GM13977 (cell line): ENCODE measurements at places on chromosomes 7 and 10.

GRCh38 chr10:93568105-93568390 is 1.6 kb downstream of the FFAR4 start:
- no peak for DNase-seq

- peak; percentile 8 for DNase-seq
Observed at GRCh38 chr7:12635830-12636229, 51.6 kb upstream of the ARL4A start.

DNA sequence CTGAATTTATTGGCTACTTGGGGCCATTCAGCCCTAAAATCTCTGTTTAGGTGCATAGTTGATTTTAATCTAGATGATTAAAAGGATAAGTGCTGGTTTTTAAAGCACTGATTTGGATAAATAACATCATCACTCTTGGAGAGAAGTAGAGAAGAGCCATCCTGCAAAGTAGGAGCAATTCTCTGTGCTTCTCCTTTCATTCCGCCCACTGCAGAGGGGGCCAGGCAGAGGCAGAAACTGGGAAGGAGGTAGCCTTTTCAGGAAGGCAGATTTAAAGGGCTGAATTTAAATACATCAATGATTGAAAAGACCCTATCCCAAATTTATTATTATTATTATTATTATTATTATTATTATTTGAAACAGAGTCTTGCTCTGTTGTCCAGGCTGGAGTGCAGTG is 14.1 kb downstream of the MAP3K8 start:
- no peak for DNase-seq

DNA sequence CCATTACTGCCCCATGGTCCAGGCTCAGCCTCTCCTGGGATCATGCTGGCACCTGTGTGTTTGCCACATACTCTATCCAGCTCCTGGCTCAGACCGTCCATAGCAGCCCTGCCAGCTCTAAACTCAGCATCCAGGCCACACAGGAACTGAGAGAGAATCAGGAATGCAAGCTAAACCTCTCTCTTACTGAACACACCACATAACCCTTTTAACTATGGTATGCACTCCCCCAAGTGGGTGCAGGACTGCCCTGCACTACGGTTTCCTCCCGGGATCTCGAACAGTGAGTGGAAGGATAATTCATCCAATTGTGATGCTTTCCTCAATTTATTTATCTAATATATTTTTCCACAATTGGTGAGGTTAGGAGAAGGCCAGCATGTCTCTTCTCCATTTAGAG is 17.1 kb upstream of the ZNF800 start:
- no peak for DNase-seq

GRCh38 chr10:43437141-43437870 is 395 bp downstream of the ZNF487 start:
- DNase-seq, result peak; percentile 38

GRCh38 chr7:96085953-96086352 is 235.9 kb downstream of the SLC25A13 start:
- no peak for DNase-seq

- DNase-seq, result no peak
Observed at GRCh38 chr10:105148456-105148855, 507.4 kb downstream of the SORCS3 start.

DNA sequence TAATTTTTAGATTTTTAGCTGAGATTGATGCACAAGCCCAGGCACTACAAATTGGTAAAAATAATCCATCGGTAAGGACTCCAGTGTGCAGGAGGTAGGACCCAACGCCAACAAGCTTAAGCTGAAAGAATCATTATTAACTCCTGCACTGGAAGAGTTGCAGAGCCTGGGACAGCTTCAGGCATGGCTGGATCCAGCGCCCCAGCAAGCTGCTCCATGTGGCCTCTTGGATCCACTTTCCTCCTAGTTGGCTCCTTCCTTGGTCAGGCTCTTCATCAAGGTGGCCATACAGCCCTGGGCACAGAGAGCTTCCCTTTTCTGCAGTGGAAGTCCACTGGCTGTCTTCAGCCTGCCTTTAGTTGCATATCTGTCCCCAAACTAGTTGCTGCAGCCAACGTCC is 497.4 kb upstream of the FOXK1 start:
- no peak for DNase-seq

DNA sequence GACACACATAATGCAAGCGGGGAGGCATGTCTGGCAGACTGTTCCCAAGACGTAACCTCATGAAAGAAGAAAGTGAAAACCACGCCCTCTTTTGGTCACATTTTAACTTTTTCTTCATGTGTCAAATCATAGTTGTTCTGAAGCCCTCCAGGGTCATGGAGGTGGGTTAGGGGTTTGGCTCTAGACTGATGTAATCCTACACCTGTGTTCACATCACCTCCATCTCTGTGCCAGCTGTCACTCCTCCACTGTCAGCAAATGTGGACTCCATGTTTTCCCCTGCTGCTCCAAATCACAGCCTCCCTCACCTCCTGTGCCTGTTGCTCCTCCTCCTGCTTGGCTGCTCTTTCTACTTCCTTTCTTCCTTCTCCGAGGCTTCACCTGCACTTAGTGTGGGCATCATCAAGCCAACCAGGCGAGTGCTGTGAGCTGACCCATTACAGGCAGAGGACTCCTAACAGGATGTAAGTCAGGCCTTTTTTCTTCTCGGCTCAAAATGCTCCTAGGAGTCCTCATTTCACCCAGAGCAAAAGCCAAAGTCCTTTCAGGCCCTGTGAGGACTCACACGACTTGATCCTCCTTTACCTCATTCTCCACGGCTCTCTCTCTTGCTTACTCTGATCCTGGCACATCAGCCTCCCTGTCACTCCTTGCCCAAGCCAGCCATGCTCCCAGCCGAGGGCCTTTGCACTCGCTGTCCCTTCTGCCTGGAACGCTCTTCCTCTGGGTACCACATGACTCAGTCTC is 66.4 kb upstream of the IFRD1 start:
- no peak for DNase-seq

DNA sequence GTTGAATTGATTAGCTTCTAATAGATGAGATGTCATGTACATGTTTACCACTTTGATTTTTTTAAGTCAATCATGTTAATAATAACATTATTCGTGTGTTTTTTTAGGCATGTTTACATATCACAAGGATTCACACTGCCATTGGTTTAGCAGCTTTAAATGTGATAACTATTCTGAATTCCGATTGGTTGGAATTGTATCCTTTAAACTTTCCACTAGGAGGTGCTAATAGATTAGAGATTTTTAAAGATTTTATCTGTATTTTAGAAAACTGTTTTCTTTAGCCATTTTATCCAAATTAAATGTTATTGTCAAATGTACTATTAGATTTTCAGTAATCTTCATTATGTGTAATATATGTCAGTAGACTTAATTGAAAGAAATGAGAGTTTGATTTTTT is 83.2 kb downstream of the HECTD2 start:
- DNase-seq, result no peak

- no peak for DNase-seq
Observed at GRCh38 chr7:141144921-141145629, 71.2 kb downstream of the TMEM178B start.

DNA sequence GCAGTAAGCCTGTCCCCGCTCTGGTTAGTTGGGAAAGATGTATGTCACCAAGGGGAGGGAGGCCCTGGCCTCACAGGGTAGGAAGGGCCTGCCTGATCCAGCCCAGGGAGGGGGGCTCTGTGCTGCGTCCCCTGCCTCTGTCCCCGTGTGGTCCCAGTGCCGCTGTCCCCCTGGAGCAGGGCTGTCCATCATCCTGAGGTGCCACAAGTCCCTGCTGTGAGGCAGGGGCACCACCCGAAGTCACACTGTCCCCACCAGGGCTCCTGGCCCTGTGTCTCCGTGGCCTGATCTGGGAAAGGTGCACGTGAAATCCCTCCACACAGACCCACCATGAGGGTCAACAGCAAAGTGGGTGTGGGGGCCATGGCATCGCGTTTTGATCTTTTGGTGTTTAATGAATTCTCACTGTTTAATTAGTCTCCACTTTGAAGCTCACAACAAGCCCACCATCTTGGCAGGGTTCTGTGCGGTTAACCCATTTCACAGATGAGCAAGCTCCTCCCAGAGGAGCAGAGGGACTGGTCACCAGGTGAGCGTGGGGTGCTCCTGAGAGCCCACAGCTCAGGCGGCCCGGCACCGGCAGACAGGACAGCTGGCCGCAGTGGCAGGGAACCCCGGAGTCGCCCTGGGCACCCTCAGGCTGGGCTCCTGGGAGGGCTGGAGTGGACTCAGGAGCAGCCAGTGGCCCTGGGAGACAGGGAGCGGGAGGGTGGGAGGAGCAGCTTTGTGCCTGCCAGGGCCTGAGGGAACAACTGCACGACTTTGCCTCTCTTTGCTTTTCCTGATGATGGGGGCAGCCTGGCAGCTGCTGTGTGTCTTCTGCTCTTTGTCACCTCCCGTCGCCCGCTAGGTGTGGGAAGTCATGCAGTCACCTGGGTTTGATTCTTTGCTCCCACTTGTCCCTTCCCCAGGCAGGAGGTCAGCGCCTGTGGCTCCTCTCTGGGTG is 12.0 kb upstream of the CRYGN start:
- DNase-seq, result no peak

DNA sequence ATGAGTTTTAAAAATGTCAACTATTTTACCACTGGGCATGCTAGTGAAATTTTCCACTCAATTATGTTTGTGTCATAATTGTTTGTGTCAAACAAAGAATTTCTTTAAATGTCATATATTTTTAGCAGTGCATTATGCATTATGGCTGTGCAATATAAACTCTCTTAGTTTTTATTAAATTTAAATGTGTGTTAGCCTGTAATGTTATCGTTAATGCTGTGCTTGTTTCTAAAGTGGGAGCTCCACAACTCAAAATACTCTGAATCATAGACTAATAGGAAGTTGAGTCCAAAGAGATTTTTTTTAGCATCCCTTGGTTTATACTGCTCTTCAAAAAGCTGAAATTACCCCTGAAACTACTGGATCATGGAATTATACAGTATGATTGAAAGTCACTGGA is 26.8 kb downstream of the GNAI1 start:
- DNase-seq, result no peak

- no peak for DNase-seq
Observed at GRCh38 chr10:111944331-111944730, 239.2 kb downstream of the GPAM start.

GRCh38 chr7:32045228-32045627 is 25.0 kb downstream of the PDE1C start:
- no peak for DNase-seq

DNA sequence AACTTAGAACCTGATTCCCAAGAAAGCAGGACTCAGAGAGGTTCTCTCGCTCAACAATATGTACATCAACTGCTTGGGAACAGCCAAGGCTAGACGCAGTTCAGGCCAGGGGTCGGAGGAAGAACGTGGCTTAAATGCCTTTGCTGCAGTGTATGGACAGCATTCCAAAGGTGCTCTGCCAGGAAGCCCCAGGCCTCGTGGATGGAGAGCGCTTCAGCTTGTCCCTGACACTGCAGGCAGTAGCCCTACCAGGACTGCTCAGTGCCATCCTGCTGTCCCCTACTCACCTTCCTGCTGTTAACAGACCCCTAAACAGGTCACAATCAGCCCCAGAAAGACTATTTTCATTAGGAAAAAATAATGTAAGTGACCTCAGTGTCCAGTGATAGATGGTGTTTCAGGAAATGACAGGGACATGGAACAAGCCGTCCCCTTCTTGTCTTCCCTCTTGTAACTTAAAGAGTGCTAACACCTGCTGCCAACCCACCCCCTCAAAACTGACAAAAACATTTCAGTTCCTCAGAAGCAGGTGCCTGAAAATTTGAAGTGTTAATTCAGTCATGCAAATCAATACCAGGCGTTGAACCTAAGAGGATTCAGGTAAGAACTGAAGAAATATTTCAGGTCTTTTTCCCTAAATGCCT is 16.5 kb downstream of the CREB3L2 start:
- peak; percentile 55 for DNase-seq

GRCh38 chr10:12484002-12484918 is 134.9 kb downstream of the CAMK1D start:
- no peak for DNase-seq

DNA sequence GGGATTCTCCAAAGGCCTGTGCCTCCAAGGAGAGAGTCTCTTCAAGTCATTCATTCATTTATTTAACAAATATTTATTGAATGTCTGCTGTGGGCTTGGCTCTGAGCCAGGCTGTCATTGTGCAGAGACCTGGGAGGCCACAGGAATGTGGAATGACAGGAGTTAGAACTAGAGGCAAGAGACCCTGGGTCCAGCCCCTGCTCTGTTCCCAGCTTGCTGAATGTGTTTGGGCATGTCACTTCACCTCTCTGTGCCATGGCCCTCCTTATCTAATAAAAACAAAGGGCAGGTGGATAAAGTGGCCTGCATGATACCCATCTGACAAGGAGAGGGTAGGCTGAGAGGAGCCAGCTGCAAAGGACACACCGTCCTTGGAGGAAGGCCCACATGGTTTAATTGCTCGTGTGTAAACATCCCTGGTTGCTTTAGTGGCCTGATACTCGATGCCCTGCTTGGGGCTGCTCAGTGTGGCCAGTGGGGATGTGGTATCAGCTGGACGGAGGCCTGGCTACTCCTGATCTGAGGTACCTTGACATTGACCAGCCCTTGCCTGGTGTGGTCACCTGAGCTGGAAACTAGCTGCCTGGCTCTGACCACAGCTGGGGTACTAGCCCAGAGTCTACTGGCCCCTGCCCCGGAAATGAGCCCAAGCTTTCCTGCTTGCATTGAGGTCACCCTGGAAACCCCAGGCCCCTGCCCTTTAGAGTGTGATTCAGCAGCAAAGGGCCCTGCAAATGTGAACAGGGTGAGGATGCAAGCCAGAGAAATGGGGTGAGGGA is 116.2 kb downstream of the CDH23 start:
- no peak for DNase-seq

DNA sequence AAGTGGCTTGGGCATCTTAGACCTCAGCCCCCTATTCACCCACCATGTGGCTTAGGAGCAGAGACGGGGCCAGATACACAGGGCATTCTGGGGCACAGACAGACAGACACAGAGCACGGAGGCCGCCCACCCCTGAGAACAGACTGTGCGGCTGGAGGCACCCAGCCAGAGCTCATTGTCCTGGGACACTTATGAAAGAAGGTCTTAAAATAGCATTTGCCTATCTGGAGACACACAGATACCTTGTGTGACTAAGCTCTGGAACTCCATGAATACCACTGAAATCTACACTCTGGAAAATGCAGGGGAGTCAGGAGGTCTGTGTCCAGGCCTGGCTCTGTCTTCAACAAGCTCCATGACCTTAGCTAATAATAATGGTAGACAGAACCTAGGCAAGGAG is 41.4 kb upstream of the ADO start:
- no peak for DNase-seq
